ENCODE measurements at places on chromosomes 5 and 9.

GRCh38 chr9:117987945-117988344, 283.7 kb downstream of the TLR4 start:
- no peak for DNase-seq

GRCh38 chr9:90198956-90199355, 443.7 kb downstream of the DIRAS2 start:
- no peak for DNase-seq

GRCh38 chr5:134028496-134028895, 23.7 kb upstream of the VDAC1 start:
- no peak for DNase-seq

DNA sequence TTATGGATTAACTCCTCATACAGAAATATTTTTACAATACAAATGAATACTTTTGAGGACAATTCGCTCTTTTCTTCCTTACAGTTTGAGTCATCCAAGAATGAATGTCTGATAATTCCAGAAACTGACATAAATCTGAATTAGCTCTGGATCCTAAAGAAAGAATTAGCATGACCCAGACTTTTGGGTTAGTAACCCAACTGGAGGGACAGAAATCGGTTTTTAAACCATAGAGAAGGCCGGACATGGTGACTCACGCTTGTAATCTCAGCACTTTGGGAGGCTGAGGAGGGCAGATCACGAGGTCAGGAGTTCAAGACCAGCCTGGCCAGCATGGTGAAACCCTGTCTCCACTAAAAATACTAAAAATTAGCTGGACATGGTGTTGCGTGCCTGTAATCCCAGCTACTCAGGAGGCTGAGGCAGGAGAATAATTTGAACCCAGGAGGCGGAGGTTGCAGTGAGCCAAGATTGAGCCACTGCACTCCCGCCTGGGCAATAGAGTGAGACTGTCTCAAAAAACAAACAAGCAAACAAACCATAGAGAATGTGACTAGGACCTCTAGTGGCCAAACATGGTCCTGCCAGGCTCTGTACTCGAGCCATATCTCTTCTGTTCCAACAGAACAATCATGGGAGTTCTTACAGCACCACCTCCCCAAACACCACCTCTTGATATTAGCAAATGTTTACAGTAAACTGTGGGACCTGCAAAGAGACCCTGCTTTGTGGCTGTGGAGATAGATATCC, 44.8 kb downstream of the LURAP1L start:
- DNase-seq: no peak

- DNase-seq: no peak
Observed at GRCh38 chr9:135848341-135849047, 58.9 kb downstream of the CAMSAP1 start.

DNA sequence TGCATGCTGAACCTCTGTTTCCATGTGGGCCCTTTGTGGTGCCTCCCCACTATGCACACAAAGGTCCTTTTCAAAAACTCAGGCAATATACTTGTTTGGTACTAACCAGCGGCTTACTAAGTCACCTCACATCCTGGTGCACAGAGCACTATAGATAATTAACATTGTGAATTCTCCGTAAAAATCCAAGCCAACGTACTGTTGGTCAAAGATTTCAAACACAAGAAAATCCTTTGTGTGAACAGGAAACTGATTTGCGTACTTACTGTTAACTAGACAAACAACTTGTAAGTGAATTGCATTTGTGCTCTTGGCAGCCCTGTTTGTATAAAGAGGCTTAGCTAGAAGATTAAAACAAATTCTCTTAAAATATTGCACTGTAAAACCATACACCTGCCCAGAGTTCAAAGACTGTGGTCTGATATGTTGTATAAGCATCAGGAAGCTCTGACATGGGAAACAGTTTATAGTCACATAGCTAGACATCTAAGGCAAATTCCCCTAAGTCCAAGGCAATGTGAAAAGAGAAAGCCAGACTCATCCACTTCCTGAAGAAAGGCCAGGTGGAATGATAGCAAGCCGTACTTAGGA, 125.0 kb upstream of the SLC12A2 start:
- no peak for DNase-seq

GRCh38 chr5:109779036-109779735, 89.5 kb downstream of the MAN2A1 start:
- no peak for DNase-seq

- no peak for DNase-seq
Observed at GRCh38 chr5:17436350-17436749, 61.7 kb upstream of the TAF11L2 start.

GRCh38 chr5:118293378-118293777, 695.0 kb downstream of the DTWD2 start:
- DNase-seq: no peak

- no peak for DNase-seq
Observed at GRCh38 chr9:138023394-138024124, 146.0 kb downstream of the CACNA1B start.

GRCh38 chr5:54357408-54358058, 47.2 kb upstream of the ARL15 start:
- no peak for DNase-seq

- DNase-seq: no peak
Observed at GRCh38 chr9:136364942-136365774, 1.6 kb upstream of the DNLZ start.

GRCh38 chr5:151040211-151040747, 19.9 kb downstream of the GPX3 start:
- DNase-seq: no peak

DNA sequence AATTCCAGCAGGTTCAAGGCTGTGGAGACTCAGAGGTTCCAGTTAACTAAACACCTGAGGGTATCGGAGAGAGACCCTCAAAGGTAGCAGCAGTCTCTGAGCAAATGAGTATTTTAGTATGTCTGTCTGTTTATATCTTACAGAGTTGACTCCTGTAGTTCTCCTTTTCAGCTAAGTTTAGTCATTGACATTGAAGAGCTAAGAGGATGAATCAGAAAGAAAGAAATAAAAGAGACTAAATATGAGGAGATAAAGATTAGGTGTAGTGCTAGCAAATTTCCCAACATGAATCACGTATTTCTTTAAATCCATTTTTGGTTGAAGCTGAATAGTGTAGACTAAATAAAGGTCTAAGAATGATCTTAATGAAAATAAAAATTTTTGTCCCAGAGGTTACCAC, 474.0 kb upstream of the RGMB start:
- DNase-seq: no peak
